Type B pancreatic cell (in vitro differentiated cells): ENCODE measurements at places on chromosomes 3 and 15.
A peak's percentile ranks its signal among the peaks of the same experiment; 100 is the strongest.

- DNase-seq: no peak
Measured at GRCh38 chr3:188486126-188486525, 332.2 kb downstream of the LPP start.

DNA sequence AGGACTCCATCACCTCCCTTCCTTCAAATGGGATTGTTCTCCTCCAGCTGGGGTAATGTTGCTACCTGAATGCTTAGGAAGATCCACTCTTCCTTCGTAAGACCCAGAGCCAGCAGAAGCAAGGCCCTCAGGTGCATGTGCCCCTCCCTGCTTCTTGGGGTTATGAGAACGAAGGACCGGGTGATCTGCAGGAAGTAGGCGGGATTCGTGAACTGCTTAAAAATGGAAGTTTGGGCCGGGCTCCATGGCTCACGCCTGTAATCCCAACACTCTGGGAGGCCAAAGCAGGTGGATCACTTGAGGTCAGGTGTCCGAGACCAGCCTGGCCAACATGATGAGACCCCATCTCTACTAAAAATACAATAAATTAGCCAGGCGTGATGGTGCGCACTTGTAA, 8.0 kb downstream of the TLR9 start:
- no peak for DNase-seq

- DNase-seq: no peak
Measured at GRCh38 chr15:27977696-27978095, 121.4 kb downstream of the OCA2 start.

GRCh38 chr3:158532099-158532734, 38.8 kb upstream of the MLF1 start:
- no peak for DNase-seq

DNA sequence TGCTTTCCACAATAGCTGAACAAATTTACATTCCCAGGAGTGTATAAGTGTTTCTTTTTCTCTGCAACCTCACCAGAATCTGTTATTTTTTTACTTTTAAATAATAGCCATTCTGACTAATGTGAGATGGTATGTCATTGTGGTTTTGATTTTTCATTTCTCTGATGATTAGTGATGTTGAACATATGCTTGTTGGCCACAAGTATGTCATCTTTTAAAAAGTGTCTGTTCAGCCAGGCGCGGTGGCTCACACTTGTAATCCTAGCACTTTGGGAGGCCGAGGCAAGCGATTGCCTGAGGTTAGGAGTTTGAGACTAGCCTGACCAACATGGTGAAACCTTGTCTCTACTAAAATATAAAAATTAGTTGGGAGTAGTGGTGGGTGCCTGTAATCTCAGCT, 619.3 kb downstream of the SI start:
- no peak for DNase-seq

DNA sequence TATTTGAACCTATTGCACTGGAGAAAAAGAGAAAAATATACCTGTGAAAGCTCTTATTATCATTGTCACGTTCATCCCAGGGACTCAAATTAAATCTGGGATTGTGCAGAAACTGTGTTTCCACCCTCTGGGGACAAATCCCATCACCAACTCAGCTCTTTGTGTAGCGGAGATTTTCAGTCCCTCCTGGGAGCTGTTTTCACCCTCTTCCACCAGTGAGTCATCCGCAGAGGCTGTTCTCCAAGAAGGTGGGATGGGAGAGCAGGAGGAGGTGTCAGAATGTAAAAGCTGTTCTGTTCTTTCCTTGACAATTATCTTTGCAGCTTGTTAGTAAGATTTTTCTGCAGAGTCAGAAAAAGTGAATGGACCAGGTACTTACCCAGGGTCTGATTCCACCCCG, 28.0 kb downstream of the SV2B start:
- DNase-seq: no peak

DNA sequence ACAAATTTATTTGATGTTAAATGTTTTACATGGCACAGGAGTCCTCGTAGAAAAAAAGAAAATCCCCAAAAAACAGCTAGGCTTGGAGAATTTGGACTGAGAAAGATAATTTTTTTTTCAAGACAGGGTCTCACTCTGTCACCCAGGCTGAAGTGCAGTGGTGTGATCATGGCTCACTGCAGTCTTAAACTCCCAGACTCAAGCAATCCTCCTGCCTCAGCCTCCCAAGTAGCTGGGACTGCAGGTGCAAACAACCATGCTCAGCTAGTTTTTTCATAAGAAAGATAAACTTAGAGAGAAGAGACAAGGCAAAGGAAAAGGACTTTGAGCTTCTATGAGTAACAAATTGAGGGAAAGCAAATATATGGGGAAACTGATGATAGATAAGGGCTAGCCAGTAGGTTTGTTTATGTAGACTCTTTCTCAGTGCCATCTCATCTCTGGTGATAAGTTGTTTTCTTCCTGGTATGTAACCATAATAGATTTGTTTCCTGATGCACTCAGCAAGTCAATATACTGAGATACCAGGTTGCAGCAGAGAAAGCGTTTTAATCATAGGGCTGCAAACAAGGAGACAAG, 13.1 kb upstream of the TRMT10C start:
- DNase-seq: no peak

DNA sequence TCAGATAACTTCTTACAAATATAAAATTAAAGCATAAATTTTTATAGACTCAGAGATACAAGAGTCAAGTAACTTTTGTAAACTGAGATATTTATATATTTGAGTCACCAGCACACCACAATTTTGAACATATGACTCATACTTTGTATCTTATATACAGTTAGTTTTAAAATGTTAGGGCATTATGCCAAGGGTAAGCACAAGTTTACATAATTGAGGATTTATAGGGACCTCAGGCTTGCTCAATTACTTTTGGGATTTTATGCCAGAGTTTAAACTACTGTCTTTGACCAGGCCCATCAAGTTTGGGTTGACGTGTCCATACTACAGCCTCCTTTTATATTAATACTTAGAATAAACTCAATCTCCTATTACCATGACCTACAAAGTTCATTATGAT, 7.4 kb upstream of the FGF7 start:
- DNase-seq: no peak

- no peak for DNase-seq
Measured at GRCh38 chr3:133162670-133163305, 124.6 kb downstream of the TMEM108 start.

GRCh38 chr15:58924327-58924726, 9.2 kb downstream of the SLTM start:
- DNase-seq: no peak

DNA sequence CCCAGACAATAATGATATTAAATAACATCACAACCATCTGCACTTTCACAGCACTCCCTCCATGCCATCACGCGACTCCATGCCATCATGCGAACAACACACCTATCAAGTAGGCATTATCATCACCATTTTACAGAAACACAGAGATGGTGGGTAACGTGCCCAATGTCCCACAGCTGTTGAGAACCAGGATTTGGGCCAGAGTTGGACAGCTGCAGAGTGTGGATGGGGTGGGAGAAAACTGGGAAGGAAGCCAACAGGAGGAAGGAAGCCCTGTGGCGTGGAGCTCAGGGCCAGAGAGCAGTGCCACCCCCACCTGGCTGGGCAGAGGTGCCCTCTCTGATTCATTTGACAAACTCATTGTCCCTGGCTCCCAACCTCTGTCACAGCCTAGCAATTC, 29.0 kb downstream of the RBPMS2 start:
- no peak for DNase-seq

GRCh38 chr3:124467980-124468902, 262.0 kb upstream of the UMPS start:
- no peak for DNase-seq

GRCh38 chr3:137852391-137852830, 88.3 kb downstream of the SOX14 start:
- no peak for DNase-seq

DNA sequence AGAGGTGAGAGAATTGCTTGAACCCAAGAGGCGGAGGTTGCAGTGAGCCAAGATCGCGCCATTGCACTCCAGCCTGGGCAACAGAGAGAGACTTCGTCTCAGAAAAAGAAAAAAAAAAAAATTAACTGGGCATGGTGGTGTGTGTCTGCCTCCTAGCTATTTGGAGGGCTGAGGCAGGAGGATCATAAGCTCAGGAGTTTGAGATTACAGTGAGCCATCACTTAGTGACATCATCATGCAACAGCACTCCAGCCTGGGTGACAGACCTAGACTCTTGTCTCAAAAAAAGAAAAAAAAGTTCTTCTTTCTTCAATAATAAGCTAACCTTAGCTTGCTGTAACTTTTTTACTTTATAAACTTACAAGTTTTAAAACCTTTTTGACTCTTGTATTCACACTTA, 99.8 kb downstream of the SLMAP start:
- DNase-seq: no peak

DNA sequence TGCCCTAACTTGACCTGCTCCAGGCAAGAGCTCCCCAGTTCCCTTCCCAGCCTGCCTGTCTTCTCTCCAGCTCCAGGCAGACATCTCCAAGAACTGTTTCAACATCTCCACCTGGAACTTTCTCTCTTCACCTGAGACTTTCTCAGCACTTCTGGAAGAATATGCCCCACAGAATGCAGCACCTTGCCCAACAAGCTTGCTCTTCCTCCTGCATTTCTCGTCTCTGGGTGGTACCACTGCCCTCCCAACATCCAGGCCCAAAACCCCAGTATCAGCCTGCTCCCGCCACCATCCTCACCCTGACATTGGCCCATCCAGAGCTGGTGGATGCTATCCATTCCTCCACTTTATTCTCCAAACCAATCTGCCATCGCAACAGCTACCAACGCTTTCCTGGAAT, 8.8 kb downstream of the RFTN1 start:
- no peak for DNase-seq

GRCh38 chr3:14725013-14725412, 50.1 kb downstream of the C3orf20 start:
- DNase-seq: no peak

DNA sequence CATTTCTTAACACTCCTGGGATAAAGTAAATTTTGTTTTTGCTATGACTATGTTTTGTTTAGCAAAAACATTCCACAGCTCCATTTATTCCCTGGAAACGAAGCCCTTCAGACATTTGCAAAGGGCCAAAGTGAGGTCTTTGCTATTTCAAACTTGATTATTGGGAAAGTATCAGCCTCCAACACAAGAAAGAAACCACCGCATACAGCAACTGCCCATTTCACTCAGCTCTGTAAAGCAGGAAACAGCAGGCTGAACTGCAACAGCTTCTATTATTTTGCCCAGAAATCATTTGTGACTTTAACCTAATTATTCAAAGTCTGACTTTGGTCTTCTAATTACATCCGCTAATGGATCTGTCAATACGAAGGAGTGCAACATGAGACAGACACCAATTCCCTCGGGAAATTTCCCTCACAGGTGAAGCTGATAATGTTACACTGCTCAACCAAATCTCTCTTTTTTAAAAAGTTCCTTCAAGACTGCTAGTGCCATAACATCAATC, 72.1 kb downstream of the RFTN1 start:
- DNase-seq: no peak

GRCh38 chr3:632571-633170, 436.1 kb downstream of the CHL1 start:
- no peak for DNase-seq

- DNase-seq: no peak
Measured at GRCh38 chr3:61632568-61633175, 71.3 kb downstream of the PTPRG start.

- DNase-seq: no peak
Measured at GRCh38 chr15:95375281-95375680, 955.2 kb upstream of the NR2F2 start.

GRCh38 chr3:147921051-147921450, 511.9 kb downstream of the ZIC1 start:
- DNase-seq: no peak

- no peak for DNase-seq
Measured at GRCh38 chr3:183369117-183369516, 59.3 kb downstream of the MCF2L2 start.

GRCh38 chr3:70631716-70632307, 319.4 kb upstream of the MDFIC2 start:
- DNase-seq: no peak

DNA sequence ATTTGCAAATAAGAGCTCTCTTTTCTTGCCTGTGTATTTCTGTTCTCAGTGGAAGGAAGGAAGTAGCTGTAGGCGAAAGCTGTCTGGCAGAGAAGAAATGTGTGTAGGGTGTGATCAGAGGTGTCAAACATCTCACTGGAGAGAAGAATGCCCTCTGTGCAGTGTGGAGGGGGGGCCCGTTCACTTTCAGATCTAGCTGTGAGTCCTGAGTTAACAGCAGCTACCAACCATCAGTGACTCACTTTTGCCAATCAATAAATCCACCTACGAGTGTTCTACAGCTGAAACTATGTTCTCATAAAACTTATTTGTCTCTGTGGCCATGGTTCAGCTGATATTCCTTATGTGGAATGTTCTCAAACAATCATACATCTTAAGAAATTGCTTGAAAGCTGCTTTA, 103.7 kb downstream of the FRMD4B start:
- no peak for DNase-seq

DNA sequence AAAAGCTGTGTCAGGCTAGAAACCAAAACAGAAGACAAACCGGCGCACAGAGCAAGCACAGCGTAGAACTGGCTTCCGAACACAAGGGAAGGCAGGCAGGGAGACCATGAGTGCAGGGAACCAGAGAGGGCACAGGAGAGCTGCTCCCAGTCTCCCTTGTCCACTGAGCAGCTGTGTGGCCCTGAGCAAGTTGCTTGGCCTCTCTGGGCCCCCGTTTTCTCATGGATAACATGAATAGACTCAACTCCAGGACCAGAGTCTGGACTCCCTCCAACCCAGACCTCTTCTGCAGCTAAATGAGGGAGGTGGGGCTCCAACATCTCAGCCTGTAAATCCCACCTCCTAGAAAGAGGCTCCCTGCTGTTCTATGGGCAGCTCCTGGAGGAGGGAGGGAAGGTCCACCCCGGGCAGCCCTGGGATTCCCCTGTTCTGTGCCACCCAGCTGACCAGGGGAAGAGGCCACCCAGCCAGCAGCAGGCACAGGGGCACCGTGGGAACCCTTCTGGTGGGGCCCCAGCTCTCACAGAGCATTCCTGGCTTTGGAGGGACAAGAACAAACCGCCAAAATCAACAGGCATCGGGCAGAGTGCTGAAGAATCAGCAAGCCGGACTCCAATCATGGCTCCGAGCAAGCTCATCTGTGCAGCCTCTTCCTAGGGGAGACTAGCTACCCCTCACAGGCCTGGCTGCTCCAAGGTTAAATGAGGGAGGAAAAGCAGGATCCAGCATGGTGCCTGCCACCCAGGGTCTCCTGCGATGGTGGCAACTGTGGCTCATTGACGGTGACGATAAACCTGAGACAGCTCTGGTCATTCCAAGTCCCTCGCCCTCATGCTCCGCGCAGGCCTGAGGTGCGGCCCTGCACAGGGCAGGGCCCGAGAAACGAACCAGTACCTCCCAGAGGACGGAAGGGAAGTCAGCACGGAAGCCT, 15.1 kb downstream of the XXYLT1 start:
- DNase-seq: no peak

GRCh38 chr15:59190291-59190690, 16.4 kb upstream of the LDHAL6B start:
- DNase-seq: no peak

DNA sequence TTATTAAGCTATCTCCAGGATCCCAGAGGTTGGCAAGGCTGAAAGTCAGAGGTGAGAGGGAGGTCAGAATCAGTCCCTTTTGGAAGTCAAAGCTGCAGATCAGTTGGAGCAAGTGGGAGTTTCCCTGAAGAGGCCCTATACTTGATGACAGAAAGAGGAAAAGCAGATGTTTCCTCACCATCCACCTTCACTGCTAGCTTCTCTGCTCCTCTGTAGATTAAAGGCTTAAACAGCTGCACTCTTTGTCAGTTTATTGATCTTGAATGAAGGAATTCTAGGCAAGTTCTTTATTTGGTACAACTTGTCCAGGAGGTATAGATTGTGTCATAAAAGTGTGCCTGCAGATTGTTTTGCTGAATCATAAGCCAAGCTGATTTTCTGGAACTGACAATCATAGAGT, 408.2 kb upstream of the TGFBR2 start:
- DNase-seq: no peak

GRCh38 chr15:89575146-89575655, at the start of gene TICRR:
Gene TICRR, plus strand, starts transcription at chr15:89575469. Its CDS starts 118 bp downstream, at chr15:89575587.
- peak; percentile 95 for DNase-seq
